ENCODE measurements at places on chromosomes 11 and 22. TPM values are rescaled to one million over a fixed set of nuclear protein-coding genes. Genes with fewer than 3 reads are reported as not detected.

Gene YWHAH
- 88.1 TPM for total RNA-seq

Gene STK33
- 0.45 TPM for total RNA-seq

Gene SEPTIN5
- total RNA-seq: 55.8 TPM

Gene CEP126
- 1.1 TPM for total RNA-seq

Gene MB
- not detected for total RNA-seq

Gene TUB
- total RNA-seq: 12.6 TPM

Gene IFITM1
- 12.6 TPM for total RNA-seq

Gene NR1H3
- 15.5 TPM for total RNA-seq

Gene SNRPD3
- 193 TPM for total RNA-seq

Gene APOBEC3F
- 8.1 TPM for total RNA-seq

Gene OR2AG1
- not detected for total RNA-seq

Gene GRM5
- total RNA-seq: under 0.01 TPM

Gene ADM2
- total RNA-seq: 1.6 TPM

Gene ARHGAP20
- 1.3 TPM for total RNA-seq

All from smooth muscle cell of the coronary artery (primary cell).